ENCODE measurements at places on chromosomes 1 and 21. TPM values are rescaled to one million over a fixed set of nuclear protein-coding genes. Genes with fewer than 3 reads are reported as not detected.
A peak's percentile ranks its signal among the peaks of the same experiment; 100 is the strongest.

DNA sequence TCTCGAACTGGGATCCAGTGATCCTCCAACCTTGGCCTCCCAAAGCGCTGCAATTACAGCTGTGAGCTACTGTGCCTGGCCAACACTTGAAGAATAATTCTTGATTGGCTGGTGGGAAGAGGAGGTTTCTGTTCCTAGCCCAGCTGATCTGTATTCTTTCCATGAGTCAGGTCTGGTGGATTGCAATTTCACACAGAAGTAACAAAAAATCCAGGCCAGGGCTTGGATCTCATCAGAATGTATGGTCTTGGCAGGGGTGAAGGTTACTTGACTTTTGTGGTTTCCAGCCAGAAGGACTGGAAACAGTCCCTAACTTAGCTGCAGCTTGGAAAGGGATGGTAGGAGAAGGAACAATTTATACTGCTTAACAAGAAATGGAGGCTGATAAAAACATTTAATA lies 5.1 kb upstream of the HP1BP3 start:
- DNase-seq = no peak

GRCh38 chr21:45423201-45423955 lies 18.4 kb downstream of the COL18A1 start:
- DNase-seq = no peak

DNA sequence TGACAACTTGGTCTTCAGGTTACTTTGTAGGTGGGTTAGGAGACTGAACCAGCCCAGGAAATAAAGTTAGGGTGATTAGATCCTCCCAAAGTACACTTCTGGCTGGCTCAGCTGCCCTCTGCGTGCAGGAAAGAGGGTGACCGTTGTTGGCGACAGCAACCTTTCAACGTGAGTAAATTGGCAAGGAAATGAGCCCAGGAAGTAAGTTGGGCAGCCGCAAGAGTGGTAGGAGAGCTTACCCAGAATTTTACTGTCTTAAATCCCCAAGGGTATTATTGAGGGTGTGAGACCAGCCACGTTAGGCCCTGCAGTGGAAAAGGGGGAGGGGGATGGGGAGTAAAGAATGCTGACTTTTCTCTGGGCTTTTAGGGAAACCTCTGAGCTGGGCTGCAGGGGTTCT lies 1.6 kb downstream of the TENT5C start:
- DNase-seq = no peak

ARMH1 gene
- 7.6 TPM for polyA plus RNA-seq

DNA sequence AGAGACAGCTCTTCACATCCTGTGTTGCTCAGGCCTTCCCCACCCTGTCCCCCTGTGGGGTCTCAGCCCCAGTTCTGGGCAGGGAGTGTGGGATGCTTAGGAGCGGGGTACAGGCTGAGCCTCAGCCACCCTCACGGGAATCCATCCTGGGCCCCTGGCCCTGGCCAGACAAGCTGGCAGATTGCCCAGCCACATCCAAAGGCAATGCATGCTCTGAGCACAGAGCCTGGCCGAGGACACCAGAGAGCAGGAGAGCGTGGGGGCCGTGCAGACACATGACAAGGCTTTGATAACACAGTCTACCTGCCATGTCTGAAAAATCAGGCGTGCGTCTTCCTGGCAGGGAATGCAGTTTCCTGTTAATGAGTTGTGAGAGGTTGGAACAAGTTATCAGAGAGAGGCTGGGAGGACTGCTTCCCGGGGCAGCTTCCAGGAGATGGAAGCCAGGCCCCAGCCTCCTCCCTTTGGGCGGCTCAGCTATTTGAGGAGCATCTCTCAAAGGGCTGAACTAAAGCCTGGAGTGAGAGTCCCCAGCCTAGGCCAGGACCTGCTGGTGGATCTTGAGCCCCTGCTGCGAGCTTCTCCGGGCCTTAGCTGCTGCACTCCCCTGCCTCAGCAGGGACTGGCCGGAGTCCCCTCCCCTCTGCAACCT lies 72.2 kb upstream of the SELENON start:
- peak; percentile 60 for DNase-seq

DNA sequence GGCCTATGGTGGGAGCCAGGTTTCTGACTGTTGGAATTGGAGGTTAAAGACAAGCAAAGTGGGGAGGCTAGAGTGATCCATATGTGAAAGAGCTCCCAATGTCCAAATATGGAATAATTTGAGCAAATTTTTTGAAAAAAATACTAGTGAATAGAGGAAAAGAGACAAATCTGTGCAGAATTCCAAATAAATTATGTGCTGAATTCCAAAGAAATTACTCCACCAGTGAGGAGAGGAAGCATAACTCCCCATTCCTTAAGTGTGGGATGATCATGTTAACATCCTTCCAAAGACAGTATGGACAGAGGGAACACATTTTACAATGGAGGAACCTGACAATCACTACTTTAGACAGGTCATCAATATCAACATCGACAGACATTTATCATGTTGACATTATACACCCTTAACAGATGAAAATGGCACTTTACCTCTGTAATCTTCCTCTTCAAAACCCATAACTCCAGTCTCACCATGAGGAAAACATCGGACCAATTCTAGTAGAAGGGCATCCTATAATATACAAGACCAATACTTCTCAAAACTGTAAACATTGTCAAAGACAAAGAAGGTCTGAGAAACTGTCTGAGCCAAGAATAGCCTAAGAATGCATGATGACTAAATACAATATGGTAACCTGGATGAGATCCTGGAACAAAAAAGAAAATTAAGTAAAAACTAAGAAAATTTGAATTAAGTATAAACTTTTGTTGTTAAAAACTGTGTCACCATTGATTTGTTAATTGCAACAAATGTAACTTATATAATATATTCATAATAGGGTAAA lies 71.5 kb upstream of the RGS4 start:
- DNase-seq = no peak

DNA sequence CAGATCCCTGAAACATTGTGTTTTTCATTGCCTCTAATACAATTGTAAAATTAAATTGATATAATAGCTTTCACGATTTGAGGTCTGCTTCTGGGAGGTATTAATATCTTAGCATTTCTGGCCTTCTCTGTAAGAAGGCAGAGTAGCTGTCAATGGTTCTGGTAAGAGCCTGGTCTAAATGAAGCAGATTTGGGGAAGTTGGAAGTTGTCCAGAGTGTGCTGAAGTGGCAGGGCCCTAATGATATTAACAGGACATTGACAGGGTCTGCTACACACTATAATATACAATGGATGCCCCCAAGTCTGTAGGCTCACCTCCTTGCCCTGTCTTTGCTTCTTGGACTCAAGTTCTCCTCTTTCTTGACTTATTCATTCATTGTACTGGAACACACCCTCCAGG lies 99.5 kb downstream of the C4BPA start:
- no peak for DNase-seq

- DNase-seq = no peak
Observed at GRCh38 chr1:116902027-116902426, 7.7 kb upstream of the PTGFRN start.

OR2L2 gene
- not detected for polyA plus RNA-seq

DNA sequence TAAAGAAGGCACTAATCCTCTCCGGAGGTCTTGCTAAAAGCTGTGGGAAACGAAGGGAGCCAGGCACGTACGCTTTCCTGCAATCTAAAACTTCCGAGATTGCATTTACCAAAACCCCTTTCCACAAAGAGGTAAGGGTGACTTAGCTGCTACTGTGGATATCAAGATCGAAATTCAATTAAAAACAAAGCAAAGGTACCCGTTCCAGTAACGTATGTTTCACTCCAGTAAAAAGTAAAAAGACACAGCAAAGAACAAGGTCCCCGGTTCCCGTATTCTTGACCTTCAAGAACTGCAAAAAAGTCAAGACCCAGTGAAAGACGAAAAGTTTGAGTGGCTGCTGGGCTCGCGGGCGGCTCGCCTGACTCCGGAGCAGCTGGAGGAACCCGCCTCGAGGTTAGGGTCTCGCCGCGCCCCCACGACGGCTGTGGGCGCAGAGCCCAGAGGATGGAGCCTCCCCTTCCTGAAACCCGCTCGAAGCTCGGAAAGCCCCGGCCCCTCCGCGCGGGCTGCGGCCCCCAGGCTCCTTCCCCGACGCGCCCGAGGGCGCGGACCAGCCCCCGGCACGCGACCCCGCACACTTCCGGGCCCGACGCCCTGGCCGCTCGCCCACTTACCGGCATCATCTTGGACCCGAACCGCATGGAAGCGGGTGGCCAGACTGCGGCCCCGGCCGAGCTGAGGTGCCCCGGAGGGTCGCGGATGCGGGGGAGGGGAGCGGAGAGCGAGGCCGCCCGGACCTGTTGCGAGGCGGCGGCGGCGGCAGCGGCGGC lies 524 bp downstream of the TP53BP2 start:
- peak; percentile 80 for DNase-seq

DNA sequence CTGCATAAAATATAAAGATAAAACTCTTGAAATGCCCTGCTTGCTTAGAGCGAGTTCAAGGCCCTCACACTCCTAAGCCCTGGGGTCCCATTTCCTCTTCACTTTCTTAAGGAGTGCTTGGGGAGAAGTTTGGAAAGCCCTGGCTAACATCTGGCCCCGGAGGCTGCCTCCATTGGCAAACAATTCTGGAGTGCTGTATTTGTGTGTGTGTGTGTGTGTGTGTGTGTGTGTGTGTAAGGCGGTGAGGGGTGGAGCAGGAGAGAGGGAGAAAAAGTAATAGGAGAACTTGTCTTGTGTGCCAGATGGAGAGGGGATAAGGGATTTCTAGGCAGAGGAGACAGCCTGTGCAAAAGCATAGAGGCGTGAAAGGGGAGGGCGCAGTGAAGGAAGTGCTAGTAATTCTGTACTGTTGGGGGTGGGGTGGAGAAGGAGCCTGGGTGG lies 578 bp upstream of the TRIM62 start:
- no peak for DNase-seq

GRCh38 chr1:234842726-234843641 lies 233.0 kb upstream of the IRF2BP2 start:
- DNase-seq = no peak

DNA sequence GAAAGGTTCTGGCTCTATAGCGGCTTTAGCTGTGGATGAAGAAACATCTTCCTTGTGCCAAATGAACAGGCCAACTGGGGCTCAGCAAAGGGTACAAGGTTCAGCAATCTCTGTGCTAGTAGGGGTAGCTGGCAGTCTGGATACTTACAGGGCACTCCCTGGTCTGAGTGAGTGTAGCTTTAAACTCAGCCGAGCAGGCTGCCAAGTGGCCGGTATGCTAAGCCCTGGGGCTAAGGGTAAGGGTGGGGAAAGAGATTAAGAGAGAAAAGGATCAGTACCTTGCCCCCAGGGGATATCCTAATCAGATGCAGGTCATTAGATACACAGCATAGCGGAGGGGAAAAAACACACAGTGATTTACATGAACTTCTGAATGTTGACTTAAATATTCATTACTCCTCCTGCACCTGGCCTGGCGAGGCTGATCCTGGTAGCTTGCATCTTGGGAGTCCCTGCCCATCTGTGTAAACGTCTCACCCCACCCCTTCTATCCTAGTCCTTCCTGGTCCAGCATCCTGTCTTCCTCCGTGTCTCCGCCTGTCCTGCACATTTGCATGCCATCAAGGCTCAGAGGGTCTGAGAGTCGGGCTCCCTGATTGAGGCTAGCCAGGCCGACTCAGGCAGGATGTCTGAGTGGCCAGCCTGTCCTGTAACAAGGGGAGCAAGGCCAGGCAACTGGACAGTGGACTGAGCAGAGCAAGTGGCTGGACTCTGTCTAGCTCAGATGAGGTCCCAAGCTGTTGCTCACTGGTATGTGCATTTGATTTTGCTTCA lies 39.5 kb upstream of the CNTN2 start:
- DNase-seq = no peak

GTF2B gene
- polyA plus RNA-seq = 43.1 TPM

- no peak for DNase-seq
Observed at GRCh38 chr21:46091118-46091517, 6.8 kb upstream of the COL6A2 start.

GRCh38 chr1:6088956-6089355 lies 43.3 kb downstream of the KCNAB2 start:
- DNase-seq = no peak

CPTP gene
- 22.0 TPM for polyA plus RNA-seq

- no peak for DNase-seq
Observed at GRCh38 chr1:3389093-3389833, 65.2 kb upstream of the ARHGEF16 start.

DNA sequence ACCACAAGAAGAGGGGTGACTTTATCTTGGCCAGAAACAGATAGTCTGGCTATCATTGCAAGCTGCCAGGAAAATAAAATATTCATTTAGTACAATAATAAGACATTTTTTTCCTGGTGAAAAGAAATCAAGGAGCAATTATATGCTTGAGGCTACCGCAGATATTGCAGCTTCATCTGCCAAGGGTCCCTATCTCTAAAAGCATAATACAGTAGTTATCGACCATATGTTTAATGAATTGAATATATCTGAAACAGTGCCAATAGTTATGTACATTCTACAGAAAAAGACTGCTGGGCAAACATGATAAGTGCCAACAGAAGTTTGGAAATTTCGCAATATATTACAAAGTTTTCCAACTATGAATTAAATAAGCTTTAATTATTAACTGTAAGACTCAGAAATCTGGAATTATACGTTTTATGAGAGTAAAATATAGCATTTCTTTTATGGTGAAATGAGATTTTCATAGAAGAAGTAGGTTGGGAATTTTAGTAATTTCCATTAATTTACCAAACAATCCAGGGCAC lies 561.1 kb upstream of the ZP4 start:
- DNase-seq = peak; percentile 8

GRCh38 chr21:38170283-38170682 lies 86.5 kb upstream of the KCNJ15 start:
- DNase-seq = no peak

DNA sequence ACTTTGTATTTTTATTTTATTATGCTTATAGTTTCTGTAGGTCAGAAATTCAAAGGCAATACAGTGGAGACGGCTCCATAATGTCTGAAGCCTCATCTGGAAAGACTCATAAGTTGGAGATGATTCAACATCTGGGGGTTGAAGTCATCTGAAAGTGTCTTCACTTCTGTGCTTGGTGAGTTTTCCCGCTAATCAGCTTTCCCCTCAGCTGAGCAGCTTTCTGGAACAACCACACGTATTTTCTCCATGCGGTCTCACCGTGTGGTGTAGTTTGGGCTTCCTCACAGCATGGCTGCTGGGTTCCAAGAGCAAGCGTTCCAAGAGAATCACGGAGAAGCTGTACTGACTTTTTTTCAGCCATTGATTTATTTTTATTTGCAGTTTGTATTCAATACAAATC lies 7.6 kb upstream of the DDI2 start:
- no peak for DNase-seq

DDR2 gene
- 46.7 TPM for polyA plus RNA-seq

DNA sequence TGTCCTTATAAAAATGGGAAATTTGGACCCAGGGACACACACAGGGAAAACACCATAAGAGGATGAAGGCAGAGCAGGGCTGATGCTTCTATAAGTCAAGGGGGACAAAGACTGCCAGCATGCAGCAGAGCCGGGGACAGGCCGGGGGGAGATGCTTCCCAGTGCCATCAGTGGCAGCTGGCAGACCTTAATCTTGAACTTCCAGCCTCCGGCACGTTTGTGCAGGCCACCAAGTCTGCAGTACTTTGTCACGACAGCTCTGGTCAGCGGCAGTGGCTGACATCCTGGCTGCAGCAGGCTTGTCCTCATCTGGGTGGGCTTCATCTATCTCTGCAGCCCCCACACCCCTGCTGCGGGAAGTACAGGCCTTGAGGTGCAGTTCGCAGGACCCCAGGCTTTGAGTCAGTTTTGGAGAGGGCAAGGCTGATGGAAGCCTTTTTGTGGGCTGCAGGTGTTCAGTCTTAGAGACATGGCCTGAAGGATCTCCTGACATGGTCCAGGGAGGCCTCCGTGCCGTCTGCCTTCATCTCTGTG lies 186.0 kb downstream of the DYRK1A start:
- no peak for DNase-seq
